HuH-7.5 (cell line): ENCODE measurements at places on chromosomes 1 and 21.

DNA sequence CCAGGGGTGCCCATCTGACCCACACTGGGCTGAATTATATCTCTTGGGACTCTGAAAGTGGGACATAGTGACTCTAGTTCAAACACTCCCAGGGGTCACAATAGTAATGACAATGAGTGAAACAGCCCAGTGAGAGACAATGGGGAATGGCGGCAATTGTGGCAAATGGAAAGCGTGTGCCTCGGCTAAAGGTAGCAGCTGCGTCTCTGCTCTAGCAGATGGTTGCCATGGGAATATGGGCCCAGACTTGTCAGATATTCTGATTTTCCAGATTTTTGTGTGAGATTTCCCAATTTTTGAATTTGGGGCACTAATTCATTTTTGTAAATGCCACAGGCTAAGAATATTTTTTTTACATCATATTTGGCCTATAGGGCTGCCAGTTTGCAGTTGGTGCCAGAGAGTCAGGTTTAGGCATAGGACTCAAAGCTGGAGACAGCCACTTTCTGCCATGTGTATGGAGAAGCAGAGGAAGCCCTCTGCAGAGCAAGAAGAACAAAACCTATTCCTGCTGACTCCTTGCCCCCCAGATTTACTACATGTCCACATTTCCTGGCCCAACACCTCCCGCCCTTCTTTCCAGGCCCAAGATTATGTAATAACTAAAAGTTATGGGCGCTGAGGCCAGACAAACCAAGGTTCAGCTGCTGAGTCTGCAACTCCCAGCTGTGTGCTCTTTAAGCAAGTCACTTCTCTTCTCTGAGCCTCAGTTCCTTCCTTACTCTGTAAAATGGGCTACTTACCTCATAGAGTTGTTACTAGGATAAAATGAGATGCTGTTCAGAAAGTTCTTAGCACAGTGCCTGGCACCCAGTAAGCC lies 21.6 kb upstream of the PTP4A2 start:
- DNase-seq, result no peak

DNA sequence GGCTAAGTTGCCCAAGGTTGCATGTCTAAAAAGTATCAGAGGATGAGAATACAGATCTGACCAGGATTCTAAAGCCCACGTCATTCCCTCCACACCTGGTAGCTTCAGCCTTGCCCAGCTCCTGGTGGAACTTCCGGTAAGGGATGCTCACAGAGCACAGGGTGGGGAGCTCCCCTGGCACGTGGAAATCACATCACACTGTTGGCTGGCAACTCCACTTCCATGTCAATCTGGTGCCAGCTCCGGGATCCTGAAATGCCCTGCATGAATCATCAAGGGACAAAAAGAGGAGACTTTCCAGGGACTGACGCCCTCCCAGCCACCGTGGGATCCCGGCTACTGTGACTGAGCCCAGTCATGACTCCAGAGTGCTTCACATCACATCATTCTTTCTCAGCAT lies 12.4 kb upstream of the BCAR3 start:
- no peak for DNase-seq

DNA sequence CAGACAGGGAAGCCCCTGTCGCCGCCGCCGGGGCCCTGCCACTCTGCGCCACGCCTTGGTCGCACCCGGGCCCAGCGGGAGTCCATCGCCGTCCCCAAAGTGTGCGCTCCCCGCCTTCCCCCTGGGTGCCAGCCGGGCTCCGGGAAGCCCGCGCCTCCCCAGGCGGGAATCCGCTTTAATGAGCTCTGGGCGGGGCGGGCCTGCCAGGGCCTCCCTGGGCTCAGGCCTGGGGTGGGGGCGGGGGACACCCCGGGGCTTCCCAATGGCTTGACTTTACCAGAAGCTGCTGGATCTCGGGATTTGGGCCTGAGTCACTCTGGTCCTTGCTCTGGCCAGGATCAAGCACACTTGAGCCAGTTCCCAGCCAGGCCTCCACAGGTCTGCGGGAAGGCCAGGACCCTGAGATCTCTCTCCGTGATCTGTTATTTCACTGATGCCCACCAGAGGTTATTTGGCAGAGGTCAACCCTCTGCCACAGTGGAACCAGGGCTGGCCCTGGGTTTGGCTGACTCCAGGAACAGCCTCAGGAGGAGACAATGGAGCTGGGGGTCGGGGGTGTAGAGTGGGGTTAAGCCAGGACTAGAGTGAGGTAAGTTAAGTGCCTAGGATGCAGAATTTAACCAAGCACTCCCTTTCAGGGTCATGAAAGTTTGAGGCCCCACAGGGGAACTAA lies 178.4 kb upstream of the EDN2 start:
- no peak for DNase-seq

DNA sequence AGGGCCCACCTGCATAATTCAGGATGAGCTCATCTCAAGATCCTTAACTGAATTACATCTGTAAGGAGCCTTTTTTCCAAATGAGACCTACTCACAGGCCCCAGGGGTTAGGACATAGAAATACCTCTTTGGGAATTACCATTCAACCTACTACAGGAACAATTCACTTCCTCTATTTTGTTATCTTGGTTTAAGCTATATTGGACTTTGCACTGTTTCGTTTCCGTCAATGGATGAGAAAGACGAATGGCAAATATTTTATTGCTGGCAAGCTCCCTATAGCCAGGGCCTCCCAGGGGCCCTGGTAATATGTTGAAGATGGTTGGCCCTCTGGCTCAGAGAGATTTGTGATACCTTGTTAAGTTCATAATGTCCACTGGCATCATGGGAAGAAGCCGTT lies 384.2 kb upstream of the DUSP10 start:
- no peak for DNase-seq

DNA sequence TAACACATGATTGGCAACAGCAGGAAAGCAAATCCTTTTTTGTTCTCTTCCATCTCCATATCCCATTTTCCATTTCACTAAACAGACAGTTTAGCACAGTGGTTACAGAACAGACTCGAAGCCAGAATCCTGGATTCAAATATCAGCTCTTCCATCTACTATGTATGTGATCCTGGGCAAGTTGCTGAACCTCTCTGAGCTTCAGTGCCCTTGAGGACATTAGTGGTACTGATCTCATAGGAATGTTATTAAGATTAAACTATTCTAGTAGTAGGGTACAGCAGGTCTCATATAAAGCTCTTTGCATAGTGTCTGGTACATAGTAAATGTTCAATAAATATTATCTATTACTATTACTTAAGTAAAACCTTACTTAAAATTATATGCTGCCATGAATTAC lies 13.8 kb upstream of the HHIPL2 start:
- DNase-seq, result no peak

- no peak for DNase-seq
Observed at GRCh38 chr1:154158307-154159125, 3.6 kb upstream of the NUP210L start.

GRCh38 chr1:59016390-59016789 lies 232.5 kb upstream of the JUN start:
- DNase-seq, result no peak

DNA sequence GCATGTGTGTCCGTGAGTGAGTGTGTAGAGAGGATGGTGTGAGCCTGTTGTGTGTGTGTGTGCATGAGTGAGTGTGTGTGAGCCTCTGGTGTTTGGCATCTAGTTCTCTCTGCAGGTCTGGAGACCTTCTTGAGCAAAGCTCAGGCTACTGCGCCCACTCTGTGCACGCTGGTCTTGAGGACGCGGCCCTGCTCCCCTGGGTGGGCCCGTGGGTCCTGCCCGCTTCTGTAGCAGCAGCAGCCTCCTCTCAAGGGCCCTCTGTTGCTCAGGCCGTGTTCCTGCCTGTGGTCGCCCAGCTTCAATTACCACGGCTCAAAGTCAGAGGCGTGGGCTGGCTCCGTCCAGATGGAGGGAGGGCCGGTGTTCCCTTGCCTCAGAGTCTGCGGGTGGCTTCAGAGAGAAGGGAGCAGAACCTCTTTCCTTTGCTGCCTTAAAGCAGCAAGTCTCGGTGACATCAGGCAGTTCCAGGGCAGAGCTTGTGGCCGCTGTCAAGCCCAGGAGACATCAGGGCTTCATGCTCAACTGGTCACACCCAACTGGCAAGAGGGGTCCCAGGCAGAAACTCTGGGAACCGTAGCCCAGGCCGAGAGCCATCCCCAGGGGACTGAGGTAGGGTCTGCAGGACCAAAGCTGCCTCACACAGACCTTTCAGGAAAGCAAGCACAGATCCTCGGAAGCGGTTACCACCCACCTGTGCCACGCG lies 270.6 kb upstream of the VAMP3 start:
- DNase-seq, result no peak

DNA sequence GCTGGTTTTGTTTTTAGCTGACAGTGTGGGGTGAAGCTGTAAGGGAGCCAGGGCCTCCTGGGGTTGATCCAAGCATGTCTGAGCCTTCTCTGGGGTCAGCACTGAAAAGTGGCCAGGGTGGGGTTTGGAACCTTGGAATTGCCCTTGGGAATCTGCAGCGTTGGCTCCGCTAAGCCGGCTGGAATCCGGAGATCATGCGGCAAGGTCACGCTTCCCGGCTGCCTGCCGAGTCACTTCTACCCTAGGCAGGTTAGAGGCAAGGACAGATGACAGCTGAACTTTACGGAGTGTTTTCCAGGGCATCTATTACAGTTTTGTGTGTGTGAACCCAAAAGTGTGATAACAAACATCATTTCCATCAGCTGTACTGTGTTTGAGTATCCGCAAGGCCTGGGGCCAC lies 17.1 kb downstream of the ABCG1 start:
- no peak for DNase-seq

DNA sequence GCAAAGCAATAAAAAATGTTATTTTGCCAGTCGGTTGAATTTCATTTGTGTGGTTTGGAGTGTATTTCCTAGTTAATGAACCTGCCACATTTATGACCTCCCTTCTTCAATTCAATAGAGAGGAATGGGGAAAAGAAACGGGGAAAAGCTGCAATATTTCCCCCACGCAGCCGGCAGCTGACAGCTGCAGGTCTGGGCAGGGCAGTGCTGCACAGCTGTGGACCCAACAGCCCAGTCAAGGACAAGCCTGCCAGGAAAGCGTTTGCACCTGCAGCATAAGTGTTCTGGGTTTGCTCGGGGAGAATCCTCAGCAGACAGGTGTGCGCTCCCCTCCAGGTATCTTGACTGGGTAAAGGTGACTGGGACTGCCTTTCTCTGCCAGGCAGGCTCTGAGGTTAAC lies 53.4 kb downstream of the FBXO2 start:
- no peak for DNase-seq
